Stimulated activated CD4-positive, alpha-beta T cell treated with anti-CD3 and anti-CD28 coated beads, Interleukin-12 subunit alpha, Interleukin-12 subunit beta, amount 100 ng/mL, for 48 hours (primary cell): ENCODE measurements at places on chromosomes 5 and 9.

GRCh38 chr5:43042626-43043399 is 2.7 kb upstream of the ANXA2R start:
- DNase-seq, result peak; percentile 58

GRCh38 chr5:132209131-132209530 is 18.5 kb downstream of the P4HA2 start:
- no peak for DNase-seq

GRCh38 chr5:72506158-72506549 is 1.1 kb downstream of the ZNF366 start:
- DNase-seq, result no peak

DNA sequence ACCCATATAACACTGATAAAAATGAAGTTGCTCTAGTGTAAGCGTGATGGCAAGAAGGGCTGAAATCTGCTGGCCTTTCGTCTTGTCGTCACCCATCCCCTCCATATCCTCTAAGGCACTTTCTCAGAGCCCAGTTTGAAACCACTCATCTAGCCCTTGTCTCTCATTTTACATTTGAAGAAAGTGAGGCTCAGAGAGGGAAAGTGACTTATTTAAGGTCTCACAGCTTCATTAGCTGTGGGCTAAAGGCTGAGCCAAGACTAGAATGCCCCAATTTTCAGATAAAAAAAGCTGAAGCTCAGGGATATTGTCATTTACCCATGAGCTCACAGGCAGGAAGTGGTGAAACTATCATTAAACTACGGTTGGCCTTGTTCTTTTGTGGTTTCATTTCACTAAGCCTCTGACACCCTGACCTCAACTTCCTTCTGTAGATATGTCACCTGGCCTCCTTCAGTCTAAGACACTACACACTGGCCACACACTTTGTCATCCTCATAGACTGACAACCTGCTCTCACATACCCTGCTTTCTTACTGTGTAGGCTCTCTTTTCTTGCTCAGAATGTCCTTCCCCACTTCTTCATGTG is 176.7 kb upstream of the DMAC1 start:
- DNase-seq, result peak; percentile 20

- no peak for DNase-seq
Observed at GRCh38 chr5:150073086-150073625, 13.2 kb downstream of the CSF1R start.

DNA sequence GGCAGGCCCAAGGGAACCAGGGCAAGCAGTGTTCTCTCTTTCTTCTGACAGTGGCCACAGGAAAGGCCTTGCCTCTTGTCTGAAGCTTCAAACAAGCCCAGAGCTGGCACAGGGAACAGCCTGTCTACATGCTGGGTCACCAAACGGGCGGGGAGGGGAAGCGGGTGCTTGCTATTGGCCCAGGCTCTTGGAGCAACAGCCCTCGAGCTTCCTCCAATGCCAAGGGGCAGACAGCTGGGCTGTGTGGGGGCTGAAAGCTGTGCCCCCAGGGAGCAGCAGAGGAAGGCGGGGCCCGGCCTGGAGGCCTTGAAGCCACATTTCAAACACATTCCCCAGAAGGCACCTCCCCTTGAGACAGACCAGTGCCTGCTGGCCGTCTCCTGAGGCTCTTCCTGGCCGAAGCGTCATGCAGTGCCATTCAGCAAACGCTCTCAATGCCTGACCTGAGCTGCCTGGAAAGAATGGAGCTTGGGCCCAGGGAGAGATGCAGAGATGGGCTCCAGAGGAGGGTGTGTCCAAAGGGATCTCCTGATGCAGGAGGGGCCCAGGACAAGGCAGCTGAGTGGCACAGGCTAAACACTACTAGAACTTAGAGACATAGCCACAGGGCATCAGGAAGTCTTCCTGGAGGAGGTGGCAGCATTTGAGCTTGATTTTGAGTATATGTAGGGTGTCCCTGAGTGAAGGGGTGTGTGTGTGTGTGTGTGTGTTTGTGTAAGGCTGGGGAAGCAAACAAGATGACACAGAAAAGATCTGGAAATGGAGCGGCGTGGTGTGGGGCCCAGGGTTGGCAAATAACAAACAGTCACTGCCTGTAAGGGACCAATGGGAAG is 2.5 kb downstream of the FIBCD1 start:
- DNase-seq, result no peak

DNA sequence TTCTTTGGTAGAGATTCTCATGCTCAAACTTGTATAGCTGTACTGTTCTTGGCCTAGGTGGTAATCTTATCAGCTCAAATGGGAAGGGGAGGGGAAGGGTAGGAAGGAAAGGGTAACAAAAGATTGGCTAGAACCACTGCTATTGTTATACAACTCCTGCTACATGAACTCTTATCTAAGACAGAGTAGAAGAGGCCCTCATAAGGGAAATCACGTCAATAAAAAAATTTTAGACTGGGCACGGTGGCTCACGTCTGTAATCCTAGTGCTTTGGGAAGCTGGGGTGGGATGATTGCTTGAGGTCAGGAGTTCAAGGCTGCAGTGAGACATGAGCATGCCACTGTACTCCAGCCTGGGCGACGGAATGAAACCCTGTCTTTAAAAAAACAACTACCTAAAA is 15.9 kb downstream of the STOM start:
- no peak for DNase-seq

- no peak for DNase-seq
Observed at GRCh38 chr9:70514273-70514672, 99.8 kb upstream of the KLF9 start.

GRCh38 chr9:127522727-127523126 is 71.4 kb downstream of the LRSAM1 start:
- DNase-seq, result no peak

- no peak for DNase-seq
Observed at GRCh38 chr9:70205366-70206020, 53.3 kb upstream of the SMC5 start.

GRCh38 chr5:11239261-11240015 is 478.4 kb upstream of the DAP start:
- no peak for DNase-seq

GRCh38 chr5:2660315-2660714 is 91.2 kb downstream of the IRX2 start:
- DNase-seq, result no peak

GRCh38 chr5:168047043-168047668 is 244.3 kb upstream of the WWC1 start:
- DNase-seq, result peak; percentile 8

GRCh38 chr5:152556784-152557183 is 151.7 kb upstream of the NMUR2 start:
- DNase-seq, result no peak

DNA sequence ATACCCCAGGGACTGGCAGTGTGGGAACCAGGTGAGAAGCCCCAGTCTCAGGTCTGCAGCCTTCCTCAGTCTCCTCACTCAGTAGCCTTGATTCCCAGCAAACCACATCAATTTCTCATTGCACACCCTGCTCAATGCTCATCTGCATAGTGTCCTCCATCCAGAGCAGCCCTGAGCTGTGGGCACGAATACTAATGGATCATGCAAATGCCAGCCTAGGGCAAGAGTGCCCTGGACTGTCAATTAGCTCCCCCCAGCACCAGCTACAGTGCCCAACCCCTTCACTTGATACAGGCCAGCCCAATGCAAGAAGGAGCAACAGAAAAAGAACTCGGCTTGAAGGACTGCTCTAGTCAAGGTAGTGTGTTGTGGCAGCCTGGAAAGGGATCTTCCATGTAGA is 9.8 kb upstream of the KCNIP1 start:
- no peak for DNase-seq

DNA sequence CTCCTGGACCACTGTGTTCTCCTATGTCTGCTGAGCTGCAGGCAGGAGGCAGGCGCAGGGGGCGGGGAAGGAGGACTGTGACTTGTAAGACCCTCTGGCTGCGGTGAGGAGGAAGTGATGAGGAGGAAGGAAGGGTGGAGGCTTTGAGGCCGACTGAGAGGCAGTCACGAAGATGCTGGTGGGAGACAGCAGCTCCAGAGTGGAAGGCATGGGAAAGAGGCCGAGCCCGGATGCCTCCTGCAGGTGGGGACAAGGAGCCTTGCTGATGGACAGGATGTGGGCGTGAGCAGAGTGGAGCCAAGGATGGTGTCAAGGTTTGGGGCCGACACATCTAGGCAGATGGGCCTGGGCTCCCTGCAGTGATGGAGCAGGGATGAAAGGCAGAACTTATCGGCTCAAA is 74.3 kb upstream of the ICE1 start:
- DNase-seq, result no peak

DNA sequence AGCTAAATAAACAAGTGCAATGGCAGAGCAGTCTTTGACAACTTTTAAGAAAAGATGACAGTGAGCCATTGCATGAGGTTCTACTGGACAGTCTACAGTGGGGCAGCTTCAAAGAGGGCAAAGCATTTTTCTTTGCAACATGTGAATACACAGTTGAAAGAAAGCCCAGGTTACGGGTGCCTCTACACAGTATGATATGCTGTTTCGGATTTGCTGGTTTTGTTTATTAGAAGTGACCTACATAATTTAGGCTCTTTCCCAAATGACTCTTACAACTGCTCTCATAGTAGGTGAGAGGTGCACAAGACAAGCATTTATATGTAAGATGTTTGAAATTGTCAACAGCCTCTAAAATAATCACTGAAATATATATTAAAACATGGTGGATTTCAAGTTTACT is 62.4 kb downstream of the MEF2C start:
- no peak for DNase-seq

DNA sequence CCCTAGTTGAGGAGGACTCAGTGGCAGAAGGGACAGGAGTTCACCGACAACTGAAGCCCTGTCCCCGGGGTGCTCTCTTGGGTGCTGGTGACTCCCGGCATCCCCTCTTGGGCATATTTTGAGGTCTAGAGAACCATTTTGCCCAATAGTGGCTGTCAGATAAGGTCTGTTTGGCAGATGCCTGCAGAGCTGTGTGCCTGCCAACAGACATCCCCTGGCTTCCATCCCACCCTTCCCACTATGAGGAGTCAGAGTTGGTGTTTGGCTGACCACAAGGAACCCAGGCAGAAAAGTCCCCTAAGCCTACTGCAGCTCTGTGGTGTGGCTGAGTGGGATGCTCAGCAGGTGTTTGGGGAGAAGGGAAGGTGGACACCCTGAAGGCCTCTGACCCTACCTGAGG is 207.0 kb downstream of the AUH start:
- no peak for DNase-seq

DNA sequence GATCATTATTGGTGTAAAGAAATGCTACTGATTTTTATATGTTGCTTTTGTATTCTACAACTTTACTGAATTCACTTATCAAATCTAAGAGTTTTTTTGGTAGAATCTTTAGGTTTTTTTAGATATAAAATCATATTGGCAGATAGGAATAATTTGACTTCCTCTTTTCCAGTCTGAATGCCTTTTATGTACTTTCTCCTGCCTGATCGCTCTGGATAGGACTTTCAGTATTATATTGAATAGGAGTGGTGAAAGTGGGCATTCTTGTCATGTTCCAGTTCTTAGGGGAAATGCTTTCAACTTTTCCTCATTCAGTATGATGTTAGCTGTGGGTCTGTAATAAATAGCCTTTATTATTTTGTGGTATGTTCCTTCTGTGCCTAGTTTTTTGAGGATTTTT is 8.3 kb downstream of the AHRR start:
- no peak for DNase-seq

DNA sequence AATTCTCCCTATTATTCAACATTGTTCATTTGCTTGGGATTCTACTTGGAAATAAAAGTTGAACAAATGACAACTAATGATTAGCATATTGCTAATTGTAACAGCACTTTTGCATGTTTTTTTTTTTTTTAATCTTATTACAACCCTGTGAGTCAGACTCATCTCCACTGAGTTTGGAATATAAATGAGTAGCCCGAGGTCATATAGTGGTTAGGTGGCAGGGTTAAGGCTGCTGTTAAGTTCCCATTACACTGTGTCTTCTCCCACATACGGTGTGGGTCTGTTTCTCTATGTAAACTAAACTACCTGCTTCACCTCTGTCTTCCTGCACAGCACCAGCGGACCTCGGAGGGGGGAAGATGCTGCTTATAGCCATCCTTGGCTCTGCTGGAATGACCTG is 92.4 kb downstream of the EQTN start:
- DNase-seq, result no peak

GRCh38 chr9:79213417-79214125 is 358.2 kb upstream of the TLE4 start:
- no peak for DNase-seq

DNA sequence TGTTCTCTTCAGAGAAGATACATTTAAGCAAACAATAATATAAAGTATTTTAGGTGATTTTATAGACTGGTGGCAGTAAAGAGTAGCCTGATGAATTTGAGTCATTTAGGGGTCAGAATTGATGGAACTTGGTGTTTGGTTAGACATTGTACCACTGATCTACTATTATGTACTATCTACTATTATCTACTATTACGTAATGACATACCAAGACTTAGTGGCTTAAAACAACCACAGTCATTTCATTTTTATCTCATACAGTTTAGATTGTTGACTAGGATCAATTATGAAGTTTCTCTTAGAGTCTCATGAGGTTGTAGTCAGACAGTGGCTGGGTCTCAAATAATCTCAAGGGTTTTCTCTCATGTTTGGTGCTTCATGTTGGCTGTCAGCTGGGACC is 54.0 kb downstream of the PPIP5K2 start:
- DNase-seq, result no peak

- DNase-seq, result no peak
Observed at GRCh38 chr5:172321593-172321992, 38.0 kb upstream of the UBTD2 start.

DNA sequence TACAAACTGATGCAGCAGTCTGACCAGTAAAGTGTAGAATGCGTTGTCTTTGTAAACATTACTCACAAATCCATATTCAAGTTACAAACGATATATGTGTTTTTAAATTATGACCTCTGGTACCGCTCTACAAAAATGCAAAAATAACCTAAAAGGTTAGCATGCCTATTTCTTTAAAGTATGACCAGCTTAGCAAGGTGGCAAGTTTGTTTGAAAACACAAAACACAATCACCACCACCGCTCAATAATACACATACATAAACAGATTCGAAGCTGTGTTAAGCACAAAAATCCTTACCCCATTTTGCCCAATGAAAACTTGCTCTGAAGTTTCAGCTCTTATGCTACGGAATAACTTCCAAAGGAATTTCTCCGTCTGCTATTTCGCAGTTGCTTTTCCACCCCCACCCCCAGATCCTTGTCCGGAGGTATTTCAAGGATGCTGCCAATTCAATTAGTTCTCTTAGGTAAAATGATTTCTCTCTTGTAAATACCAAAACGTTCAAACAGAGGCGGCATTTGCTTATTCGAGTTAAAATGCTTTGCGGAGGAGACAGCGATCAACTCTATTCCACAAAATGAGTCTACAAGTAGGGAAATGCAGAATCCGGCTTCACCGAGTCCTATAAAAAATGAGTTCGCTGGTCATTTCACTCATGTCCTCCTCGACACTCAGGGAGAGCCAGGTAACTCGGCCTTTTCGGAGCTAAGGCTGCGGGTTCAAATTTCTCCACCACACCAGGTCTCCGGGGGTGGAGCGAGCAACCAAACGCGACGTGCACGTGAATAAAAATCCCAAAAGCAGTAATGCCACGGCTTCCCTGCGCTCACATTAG is 1.2 kb downstream of the HOMER1 start:
- DNase-seq, result no peak
